Fibroblast of skin of abdomen (primary cell): ENCODE measurements at places on chromosomes 6 and 20.

DNA sequence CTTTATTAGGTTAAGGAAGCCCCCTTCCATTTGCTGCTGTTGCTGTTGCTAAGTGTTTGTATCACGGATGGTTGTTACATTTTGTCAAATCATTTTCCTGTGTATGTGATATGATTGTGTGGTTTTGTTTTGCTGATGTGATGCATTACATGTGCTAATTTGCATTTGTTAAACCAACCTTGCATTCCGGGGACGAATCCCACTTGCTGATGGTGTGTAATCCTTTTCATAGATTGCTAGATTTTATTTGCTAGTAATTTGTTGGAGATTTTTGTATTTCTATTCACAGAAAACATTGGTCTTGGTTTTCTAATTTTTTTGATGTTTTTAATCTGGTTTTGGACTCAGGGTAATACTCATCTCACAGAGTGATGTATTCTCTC, 167.8 kb downstream of the WDR27 start:
- DNase-seq: no peak

DNA sequence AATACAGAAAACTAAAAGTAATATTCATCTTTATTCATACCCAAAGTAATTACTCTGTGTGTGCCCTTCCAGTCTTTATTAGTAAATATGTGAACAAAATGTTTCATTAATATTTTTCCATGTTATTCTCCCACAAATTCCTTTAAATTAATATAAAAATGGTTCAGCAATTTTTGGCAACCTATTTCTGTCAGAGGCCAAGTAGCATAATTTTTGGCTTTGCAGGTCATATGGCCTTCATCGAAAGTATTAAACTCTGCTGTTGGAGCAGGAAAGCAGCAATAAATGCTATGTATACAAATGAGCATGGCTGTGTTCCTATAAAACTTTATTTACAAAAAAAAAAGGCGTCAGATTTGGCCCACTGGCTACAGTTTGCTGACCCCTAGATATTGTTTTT, 16.1 kb downstream of the ZC2HC1B start:
- no peak for DNase-seq

DNA sequence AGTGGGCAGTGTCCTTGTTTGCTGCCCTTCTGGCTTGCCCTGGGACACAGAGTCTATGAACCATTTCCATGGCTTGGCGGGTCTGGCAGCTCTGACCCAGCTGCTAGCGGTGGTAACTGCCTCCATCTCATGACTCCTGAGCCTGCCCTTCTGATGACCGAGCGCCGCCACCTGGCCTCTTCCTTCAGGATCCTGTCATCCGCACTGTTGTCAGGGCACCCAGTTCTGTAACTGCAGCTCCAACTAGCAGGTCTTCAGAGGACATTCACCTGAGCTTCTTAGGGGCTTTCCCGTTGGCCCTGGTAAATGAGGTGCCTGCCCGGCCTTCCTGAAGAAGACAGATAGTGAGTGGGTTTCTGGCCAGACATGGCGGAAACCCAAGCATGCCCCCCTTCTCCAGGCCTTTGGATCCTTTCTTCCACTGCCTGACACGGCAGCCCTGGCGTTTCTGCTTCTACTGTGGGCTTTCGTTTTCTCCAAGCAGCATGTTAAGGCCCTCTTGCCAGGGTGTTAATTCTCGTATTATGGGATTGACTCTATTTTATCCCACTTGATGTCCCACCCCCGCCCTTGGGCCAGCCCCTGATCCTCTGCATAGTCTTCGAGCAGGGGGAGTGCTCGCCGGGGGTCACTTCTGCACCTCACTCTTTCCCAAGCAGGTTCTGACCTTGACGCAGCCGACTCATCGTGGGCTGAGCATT, 24.7 kb downstream of the PACSIN1 start:
- no peak for DNase-seq

GRCh38 chr6:63923139-63923739, 287.6 kb downstream of the PHF3 start:
- DNase-seq: peak; percentile 33

DNA sequence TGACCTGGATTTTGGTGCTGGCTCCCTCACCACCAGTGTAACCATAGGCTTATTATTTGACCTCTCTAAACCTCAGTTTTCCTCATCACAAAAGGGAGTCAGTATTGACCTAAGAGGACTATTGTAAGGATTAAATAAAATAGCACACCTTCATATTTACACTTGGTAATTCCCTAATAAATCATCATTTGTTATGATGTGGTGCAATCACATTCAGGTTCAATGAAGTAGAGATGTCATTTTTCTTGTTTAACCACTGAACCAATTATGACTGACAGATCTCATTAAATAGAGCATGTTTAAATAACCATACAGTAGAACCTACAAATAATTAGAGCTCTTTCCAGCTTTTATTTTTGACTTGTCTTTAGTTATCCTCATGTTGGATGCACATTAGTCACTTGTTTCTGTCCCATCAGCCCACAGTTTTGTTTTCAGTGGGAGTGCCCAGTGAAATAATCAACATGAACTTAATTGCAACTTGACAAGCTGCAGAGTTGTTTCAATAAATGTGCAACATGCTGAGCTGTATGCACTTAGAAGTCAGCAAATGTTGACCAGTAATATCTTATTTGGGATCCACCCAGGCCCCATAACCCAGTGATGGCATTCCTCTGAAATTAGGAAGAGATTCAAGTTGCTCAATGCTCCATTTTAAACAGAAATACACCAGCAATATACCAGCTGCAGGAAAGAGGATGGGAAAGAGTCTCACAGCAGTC, 451.7 kb upstream of the MARCKS start:
- DNase-seq: no peak

DNA sequence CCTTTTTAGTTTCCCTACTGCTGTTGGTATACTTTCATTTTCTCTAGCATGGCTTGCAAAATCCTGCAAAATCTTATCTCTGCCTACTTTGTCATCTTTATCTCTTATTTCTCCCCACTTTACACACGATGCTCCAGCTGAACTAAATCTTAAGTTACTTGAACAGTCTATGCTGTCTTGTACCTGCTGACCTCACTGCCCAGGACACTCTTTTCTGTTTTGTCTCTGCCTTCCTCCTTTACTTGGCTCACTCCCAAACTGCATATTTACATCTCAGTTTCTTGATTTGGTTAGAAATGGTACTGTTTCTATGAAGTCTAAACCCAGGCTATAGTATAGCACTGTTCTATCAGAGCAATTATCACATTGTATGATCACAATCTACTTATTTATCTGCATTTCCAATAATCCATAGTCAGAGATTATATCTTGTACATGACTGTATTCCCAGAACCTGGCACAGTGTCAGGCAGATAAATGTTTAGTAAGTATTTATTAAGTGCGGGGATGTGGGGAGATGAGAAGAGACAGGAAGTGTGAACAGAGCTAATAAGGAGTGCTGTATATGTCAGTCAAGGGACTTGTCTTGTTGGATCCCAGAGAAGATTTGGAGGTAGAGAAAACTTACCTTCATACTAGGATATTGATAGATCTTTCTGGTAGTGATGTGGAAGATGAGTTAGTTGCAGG, 57.6 kb downstream of the ADGRG6 start:
- DNase-seq: no peak

DNA sequence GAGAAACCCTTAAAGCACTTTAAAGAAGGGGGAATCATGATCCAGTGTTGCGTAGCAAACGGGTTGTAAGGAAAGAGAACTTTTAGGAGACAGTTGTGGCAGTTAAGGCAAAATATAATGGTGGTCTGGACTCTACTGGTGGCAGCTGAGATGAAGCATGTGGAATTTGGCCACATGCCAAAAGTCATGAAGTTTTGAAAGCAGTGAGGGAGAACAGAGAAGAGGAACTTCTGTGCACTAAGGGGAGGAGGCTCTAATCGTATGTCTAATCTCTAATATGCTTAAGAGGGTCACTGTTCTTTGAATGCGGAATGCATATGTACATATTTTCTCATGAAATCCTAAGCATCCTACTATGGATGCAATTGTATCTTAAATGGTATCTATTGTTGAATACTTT, 91.5 kb downstream of the RIMS1 start:
- DNase-seq: no peak

DNA sequence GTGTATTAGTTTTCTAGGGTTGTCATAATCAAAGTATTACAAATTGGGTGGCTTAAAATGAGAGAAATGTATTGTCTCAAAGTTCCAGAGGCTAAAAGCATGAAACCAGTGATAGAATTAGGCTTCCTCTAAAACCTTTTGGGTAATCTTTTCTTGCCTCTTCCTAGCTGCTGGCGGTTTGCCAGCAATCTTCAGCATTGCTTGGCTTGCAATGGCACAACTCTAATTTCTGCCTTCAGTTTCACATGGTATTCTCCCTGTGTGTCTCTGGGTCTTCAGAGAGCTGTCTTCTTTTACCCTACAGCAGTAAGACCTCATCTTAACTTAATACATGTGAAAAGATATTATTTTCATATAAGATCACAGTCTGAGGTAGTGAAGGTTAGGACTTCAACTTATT, 479.1 kb upstream of the GJE1 start:
- no peak for DNase-seq

DNA sequence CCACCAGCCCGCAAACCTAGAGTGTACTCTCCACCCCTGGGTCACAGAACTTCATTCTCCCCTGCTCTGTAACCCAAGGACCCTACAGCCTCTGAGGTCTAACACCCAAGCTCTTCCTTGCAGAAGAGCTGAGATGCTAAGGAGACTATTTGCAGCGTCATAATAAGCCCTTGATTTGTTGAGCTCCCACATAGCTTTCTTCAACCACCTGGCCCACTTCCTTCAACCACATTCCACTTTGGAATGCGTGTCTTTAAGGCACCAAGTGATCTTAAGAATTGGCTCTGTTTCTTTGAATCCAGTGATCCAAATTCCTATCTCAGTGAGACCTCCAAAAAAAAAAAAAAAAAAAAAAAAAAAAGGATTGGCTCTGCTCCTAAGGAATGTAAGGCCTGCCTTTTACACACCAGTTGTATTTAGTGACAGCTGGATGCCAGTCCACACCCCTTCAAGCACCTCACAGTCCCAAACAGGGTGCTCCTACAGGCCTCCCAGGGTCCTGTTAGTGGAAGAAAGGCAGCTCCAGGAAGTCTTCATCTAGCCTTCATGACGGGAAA, 106.2 kb downstream of the UBE3D start:
- peak; percentile 94 for DNase-seq

- no peak for DNase-seq
These were observed 36.8 kb upstream of the ZBP1 start for GRCh38 chr20:57656821-57657534.

DNA sequence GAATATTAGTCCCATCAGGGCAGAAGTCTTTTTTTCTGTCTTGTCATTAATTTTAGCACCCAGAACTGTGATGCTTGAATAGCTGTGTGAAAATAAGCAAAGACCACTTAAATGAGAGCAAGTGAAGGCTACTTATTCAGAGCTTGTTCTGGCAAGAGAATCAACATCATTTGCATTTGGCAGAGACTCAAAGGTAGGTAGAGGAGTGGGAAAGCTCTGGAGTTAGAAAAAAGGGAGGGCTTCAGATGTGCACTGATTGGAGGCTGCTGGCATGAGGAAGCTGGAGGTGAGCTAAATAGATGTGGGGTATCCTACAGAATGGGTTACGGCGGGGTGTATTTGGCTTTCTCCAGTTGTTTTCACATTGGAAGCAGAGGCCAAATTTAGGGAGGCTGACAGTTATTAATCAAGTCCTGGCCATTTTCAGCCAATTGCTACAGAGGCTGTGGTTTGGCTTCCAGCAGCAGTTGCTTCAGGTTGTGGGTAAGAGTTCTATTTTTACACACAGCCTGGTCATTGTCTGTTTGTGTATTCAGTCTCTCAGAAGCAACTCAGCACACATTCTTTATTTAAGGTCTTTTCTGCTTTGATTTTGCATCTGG, 254.3 kb downstream of the BTBD3 start:
- DNase-seq: peak; percentile 88

DNA sequence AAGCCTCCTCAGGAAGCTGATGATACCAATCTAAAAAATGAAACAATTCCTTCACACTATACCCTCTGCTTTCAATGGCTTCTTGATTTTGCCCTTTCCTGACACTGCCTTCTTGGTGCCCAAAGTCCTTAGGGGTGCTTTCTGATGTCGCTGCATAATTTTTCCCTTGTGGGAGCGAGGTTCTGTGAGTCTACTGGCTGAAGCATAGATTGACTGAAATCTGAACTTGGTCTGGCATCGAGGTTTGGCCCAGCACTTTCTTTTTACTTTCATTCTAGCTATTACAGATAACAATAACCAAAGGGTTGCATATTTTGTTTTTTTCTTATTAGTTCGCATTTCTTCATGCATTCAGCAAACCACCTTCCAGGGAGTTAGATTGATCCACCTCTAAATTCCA, 65.8 kb downstream of the E2F3 start:
- DNase-seq: no peak

DNA sequence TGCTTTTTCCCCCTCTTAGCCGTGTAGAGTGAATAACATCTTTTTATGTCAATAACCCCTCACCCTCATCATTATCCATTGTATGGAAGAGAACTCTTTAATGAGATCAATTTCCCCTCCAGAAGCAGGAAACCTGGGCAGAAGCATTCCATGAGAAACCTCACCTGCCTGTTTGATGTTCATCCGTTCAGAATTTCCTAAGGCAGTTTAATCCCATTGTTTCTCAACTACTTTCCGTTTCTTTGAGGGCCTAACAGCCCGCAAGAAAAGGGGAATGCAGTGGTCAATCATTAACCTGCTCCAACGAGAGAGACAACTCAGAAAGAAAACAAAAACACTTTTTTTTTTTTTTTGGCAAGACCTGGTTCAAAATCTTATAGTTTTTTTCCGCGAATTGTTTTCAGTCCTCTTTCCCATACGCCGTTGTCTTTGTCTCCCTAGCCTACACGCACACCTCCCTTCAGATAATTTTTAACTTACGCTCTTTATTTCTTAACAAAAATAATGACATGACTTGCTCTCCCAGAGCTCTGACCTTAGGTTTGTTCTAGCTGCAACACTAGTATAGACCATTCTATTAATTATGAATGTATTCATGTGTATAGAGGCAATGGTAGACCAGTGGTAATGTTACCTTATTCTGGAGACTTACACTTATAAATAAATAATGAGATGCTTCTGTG, 25.6 kb upstream of the ID4 start:
- DNase-seq: no peak

- DNase-seq: peak; percentile 17
These were observed 91.9 kb downstream of the PLCB4 start for GRCh38 chr20:9160757-9161156.

- DNase-seq: no peak
These were observed 107.1 kb upstream of the ASF1A start for GRCh38 chr6:118786596-118787453.

DNA sequence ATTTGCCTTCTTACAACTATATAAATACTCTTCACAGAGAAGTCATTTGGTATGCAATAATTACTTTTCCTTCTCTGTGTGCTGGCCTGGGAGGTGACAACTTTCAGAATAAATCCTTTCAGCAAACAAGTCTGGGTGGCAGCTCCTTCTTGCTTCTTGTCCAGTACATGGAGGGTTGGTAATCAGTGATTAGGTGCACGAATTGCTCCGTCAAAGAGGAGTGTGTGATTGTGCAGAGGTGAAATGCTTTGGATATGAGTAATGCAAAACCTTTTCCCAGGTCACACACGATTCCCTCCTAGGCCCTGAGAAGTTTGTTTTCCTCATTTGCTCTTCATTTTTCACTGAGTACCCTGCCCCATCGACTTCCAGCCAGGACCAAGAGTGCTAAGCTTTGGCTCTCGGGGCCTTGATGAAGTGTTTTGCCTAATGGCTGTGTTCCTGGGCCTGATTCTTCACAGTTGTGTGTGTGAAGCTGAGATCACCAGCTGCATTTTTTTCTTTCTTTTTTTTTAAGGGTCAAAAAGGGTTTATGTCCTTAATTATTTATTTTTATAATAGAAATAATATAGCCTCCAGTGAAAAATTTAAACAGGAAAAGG, 216.5 kb downstream of the ZMYND8 start:
- no peak for DNase-seq
